Motor neuron (in vitro differentiated cells): ENCODE measurements at places on chromosomes 6 and 20. TPM values are rescaled to one million over a fixed set of nuclear protein-coding genes. Genes with fewer than 3 reads are reported as not detected.
A peak's percentile ranks its signal among the peaks of the same experiment; 100 is the strongest.

GRCh38 chr20:1883986-1884385, 11.2 kb upstream of the SIRPA start:
- peak; percentile 68 for ATAC-seq

GRCh38 chr6:40542175-40542764, 44.9 kb downstream of the LRFN2 start:
- ATAC-seq = no peak

DNA sequence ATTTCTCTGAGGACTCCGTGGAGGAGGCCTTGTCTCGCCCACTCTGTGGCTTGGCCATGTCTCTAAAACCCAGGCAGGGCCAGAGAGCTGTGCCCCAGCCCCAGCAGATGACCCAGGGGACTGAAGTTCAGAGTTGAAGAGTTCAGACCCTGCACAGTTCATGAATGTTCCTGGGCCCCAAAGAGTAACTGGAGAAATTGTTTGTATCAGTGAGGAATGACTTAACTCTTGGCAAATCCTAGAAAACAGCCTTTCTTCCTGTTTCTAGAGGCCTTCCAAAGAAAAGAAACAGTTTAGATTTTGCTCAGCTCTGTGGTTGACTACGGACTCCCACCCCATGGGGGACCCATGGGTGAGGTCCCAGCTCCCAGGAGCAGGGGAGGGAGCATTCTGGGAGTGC, 62.1 kb upstream of the EYA2 start:
- no peak for ATAC-seq

- ATAC-seq = no peak
These were observed 123.1 kb downstream of the MRPL14 start for GRCh38 chr6:44004136-44004535.

The MTFR2 gene
- 2.3 and 3.5 TPM in 2 replicates for total RNA-seq

- ATAC-seq = no peak
These were observed 135.4 kb downstream of the MTFR2 start for GRCh38 chr6:136114661-136115060.

- no peak for ATAC-seq
These were observed 196.9 kb downstream of the LRFN2 start for GRCh38 chr6:40390144-40390800.

GRCh38 chr6:120129228-120129627, 779.7 kb upstream of the MAN1A1 start:
- ATAC-seq = no peak

- ATAC-seq = no peak
These were observed 36.5 kb upstream of the TNFAIP3 start for GRCh38 chr6:137830511-137830911.

GRCh38 chr20:25011261-25011660, 18.7 kb upstream of the APMAP start:
- no peak for ATAC-seq

- ATAC-seq = no peak
These were observed 55.8 kb downstream of the SOBP start for GRCh38 chr6:107545763-107546162.

The GPR6 gene
- total RNA-seq = not detected in 2 replicates

GRCh38 chr20:49659056-49659455, 54.6 kb downstream of the B4GALT5 start:
- no peak for ATAC-seq

The RIMS1 gene
- total RNA-seq = 0.19 TPM in 1 of 2 replicates, not detected in the other

GRCh38 chr6:70241991-70242420, 60.9 kb downstream of the COL9A1 start:
- no peak for ATAC-seq

- peak; percentile 43 for ATAC-seq
These were observed 19.5 kb upstream of the MAP3K4 start for GRCh38 chr6:160972111-160972510.

- no peak for ATAC-seq
These were observed 100.0 kb upstream of the ADGRF4 start for GRCh38 chr6:47598367-47598766.

GRCh38 chr6:53065266-53066076, at the start of gene FBXO9:
Gene FBXO9 (plus strand): TSS chr6:53065404. CDS start chr6:53065790, 386 bp downstream.
- ATAC-seq = peak; percentile 51

GRCh38 chr20:40489886-40490285, 199.2 kb downstream of the MAFB start:
- no peak for ATAC-seq

DNA sequence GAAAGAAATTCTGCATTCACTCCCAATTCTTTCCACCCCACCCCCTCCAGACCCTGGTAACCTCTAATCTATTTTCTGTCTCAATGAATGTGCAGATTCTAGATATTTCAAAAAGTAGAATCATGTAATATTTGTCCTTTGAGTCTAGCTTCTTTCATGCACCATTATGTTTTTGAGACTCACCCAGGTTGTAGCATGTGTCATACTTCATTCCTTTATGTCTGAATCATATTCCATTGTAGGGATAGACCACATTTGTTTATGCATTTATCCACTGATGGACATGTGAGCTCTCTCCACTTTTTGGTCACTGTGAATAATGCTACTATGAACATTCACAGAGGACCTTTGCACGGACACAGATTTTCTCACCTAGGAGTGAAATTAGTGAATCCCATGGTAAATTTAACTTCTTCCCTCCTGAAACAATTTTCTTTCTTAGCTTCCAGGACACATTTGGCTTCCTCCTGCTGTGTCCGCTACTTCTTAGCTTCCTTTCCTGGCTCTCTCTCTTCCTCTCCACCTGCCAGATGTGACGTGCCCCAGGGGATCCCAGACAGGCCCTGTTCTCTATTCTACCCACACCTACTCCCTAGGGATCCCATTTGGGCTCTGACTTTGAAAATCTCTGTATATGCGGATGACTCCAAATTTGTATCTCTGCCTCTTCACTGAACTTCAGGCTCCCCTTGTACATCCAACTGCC, 24.1 kb upstream of the ARFGEF2 start:
- peak; percentile 99 for ATAC-seq

- no peak for ATAC-seq
These were observed 101.3 kb downstream of the VEGFA start for GRCh38 chr6:43871284-43871683.

GRCh38 chr6:64672651-64673050, 1034.4 kb downstream of the EYS start:
- ATAC-seq = no peak

DNA sequence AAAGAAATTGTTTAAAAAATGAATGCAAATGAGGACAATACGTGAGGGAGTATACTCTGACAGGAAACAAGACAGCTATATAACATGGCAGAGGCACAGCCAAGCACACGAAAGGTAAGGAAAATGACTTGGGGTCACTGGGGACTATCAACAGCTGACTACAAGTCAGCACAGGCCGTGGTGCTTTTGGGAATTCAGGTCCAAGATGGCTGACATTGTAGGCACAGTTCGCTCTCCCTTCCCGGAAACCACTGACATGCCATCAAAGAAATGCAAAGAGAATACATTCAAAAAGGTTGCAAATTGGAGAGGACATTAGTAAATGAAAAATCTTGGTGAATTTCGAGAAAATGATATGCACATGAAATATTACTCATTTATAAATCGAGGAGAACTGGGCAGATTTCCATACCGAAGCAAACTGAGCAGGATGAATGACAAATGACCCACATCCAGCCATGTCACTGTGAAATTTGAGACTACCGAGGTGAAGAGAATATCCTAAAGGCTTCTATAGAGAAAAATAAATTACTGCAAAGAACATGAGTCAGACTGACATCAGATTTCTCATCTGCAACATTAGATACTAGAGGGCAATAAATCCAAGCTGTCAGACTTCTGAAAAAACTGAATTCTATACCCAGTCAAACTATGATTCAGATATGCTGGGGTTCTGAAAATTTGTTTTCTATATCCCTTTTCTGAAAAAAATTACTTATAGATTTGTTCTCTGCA, 391.1 kb downstream of the BTBD9 start:
- peak; percentile 41 for ATAC-seq

The CCDC167 gene
- 92.9 and 114 TPM in 2 replicates for total RNA-seq

The SEMG1 gene
- total RNA-seq = not detected in 2 replicates

The FRS3 gene
- total RNA-seq = 10.8 and 11.8 TPM in 2 replicates

GRCh38 chr6:83096791-83097190, 29.3 kb downstream of the DOP1A start:
- ATAC-seq = no peak

The ADAM33 gene
- total RNA-seq = 7.1 and 13.3 TPM in 2 replicates

DNA sequence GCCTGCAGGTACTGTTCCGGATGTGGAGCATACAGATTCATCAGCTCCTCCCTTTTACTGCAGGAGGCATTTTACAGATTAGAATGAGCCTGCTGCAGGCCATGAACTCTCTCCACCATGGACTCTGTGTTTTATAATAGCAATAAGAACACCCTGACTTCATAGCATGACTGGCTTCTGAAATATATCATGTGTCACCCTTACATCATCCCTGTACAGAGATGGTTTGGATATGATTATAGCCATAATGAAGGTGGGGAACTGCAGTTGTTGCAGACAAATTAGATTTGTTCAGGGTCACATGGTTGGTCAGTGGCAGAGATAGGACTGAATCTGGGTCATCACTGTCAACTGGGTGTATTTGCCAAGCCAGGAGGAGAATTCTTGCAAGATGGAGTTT, 100.7 kb downstream of the FOXO3 start:
- peak; percentile 99 for ATAC-seq

- no peak for ATAC-seq
These were observed 113.2 kb downstream of the CARMIL1 start for GRCh38 chr6:25392372-25392771.

DNA sequence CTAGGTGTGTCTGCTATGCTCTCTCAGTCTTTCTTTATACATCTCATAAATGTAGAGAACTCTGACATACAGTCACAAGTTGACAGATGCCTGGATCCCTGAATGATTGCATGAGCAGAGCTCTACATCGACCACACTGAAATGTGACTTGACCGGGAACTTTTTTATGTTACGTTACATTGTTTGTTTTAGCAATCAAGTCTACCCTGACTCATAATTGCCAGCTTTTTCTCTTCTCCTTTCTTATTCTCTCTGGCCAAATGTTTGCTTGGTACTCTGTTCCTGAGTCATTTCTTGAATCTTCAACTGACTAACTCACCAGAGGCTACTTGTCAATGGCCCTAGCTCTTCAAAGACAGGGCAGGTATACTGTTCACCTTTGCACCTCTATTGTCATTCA, 213.6 kb upstream of the DTNBP1 start:
- no peak for ATAC-seq

DNA sequence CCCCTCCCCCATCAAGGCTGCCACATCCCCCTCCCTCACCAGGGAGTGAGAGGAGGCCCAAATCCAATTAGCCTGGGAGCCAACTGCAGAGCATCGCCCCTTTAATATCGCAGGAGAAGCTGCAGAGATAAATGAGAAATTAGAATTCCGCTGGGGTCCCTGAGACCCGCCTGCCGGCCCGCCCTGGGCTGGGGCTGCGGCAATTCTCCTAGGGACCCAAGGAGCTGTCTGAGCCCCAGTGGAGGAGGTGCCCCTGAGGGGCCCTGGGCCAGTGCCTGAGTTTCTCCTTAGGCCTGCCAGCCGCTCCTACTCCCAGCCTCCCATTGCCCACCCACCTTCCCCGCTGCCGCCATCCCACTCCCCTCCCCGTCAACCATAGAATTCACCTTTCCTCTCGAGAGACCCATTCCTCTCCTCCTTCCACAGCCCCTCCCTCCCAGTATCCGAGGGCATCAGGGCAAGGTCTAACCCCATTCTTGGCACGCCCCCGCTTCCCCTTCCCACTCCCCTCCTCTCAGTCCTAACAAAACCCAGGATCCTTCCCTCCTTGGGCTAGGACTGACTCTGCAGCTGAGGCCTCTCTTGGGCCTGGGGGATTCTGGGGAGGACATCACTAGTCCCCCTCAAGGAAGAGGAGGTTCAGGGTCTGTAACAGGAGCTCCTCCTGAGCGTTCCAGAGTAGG, 20.0 kb upstream of the CDH22 start:
- ATAC-seq = no peak

DNA sequence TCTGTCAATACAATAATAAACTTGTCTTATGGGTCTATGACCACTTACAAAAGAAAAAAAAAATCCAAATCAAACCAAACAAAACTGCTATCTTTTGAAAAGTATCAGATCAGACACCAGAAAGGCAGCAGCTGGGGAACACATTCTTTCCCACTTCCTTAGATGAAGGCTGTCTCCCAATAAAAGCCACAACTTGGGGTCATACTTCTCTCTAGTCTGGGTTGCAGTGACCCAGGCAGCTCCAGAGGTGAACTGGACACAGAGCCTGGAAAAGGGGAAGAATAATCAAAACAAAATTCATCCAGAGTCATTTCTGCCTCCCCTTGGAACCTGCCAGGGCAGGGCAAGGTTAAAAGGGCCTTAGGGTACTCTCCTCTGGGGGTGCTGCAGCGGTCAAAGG, 19.1 kb downstream of the ATXN1 start:
- ATAC-seq = no peak

GRCh38 chr20:49832632-49833327, 20.2 kb downstream of the SLC9A8 start:
- no peak for ATAC-seq

DNA sequence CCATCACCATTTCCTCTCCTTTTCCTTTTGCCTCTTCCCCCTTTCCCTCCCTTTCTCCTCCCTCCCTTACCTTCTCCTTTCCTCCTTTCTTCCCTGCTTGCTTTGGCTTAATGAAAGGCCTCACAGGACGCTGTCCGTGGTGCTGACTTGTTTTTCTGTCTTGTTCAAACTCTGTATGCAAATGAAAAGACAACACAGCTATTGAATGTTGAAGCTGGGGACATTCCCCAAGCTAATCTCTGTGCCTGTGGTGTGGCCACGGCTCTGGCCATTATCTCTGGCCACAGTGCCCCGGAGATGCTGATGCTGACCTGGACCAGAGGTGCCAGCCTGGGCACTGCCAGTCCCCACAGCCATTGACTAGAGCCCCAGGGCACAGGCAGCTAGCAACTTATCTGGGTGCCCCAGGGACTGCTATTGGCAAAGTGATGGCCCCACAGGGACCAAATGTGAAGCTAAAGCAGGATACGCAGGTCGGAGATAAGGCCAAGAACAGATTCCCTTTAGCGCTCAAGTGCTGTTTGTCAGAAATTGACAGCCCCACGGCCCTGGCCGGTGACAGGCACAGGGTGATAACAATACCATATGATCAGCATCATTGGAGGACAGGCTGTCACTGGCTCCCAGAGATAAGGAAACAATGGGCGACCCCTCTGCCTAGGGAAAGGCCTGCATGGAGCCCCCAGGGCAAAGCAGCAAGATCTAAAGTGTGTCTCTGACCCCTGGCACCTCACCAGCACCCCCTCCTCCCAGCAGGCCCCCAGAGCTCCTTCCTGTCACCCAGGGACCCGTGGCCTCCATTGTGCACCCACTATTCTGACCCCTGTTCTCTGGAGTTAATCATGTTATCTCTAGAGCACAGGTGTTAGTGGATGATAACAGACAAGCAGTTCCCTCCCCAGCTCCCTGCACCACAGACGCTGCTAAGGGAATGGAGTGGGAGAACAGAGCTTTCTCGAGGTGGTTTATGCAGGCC, 31.6 kb upstream of the SLC32A1 start:
- ATAC-seq = peak; percentile 75

GRCh38 chr6:14123386-14124111, 6.0 kb downstream of the CD83 start:
- no peak for ATAC-seq

The UNC5CL gene
- 0.36 and 0.50 TPM in 2 replicates for total RNA-seq
